ENCODE measurements at places on chromosomes 3 and 15. TPM values are rescaled to one million over a fixed set of nuclear protein-coding genes. Genes with fewer than 3 reads are reported as not detected.

DNA sequence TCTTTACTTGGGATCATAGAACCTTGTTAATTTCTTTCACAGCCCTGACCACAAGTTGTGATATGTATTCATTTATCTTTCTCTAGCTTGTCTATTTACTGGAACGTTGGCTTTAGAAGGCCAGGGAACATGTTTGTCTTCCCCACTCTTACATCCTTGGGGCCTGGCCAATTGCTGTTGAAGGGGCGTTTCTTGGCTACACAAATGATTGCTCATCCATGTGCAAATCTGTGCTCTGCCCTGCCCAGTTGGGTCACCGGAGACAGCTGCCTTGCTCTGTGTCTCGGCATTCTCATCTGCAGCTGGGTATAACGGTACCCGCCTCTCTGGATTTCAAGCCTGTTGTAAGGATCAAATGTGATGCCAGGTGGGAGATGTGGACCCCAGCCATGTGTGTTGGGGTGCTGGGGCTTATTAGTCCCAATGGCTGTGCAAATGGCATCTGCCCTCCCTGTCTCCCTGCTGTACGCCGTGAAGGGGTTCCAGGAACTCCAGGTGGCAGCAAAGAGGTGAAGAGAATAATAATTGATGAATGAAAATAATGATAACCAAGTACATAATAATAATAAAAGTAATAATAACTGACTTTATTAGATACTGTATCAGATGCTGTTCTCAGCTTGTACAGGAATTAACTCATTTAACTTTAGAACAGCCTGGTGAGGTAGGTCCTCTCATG, 24.0 kb upstream of the TLE3 start:
- DNase-seq, result no peak

DNA sequence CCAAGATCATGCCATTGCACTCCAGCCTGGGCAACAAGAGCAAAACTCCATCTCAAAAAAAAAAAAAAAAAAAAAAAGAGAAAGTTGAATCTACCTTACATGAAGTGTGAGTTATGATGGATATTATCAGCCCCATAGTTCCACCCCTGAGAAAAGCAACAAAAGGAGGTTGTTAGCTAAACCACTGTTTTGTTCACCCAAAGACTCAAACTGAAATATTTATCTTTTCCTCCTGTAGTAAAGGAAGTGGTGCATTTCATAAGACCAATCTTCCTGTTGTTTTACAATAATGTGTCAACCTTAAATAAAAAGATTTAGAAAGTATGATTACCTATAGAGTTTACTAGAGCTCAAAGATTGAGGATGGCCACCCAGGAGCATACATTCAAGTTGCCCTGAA, 18.7 kb upstream of the TRMT10C start:
- DNase-seq, result no peak

DNA sequence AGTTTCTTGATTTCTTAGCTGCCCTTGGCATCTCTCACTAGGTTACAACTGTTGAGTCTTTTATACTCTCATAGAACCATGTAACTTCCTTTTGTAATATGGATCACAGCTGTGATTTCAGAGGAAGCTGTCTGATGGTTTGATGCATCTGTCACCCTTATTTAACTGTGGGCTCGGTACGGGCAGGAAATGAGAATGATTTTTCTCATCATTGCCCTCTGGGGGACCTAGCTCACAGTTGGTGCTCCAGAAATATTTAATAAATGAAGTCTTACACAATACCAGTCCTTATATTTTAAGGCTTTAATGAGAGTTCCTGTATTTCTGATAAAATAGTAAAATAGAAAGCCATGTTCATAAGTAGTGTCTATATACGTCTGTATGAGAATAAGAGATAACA, 151.2 kb downstream of the EBLN2 start:
- DNase-seq, result no peak

DNA sequence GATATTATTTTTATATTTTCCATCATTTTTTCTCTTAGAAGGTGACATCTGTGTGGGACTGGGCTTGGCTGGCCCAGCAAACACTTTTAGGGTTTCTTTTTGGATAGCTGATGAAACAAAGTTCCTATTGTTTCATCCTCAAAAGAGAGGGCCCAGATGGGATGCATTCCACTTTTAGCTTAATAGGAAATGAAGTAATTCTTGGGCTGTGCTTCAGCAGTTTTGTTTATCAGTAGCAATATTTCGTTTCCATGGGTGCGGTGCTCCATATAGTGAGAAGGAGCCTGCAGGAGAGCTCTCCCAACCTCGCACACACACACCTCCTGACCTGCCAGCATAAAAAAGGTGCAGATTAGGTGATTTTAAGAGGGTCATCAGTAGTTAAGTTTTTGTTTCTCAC, 147.5 kb downstream of the AKAP13 start:
- peak; percentile 36 for DNase-seq

BCL2A1 gene
- total RNA-seq, result 1.2 TPM

GRCh38 chr15:67433495-67434099, 87.3 kb upstream of the C15orf61 start:
- no peak for DNase-seq

Data from epithelial cell of proximal tubule (primary cell).